ENCODE measurements at places on chromosomes 5 and 9. TPM values are rescaled to one million over a fixed set of nuclear protein-coding genes. Genes with fewer than 3 reads are reported as not detected.

The PCDHB15 gene
- 0.53 TPM for total RNA-seq

The ARAP3 gene
- 14.7 TPM for total RNA-seq

The SLC28A3 gene
- total RNA-seq: not detected

The IFNK gene
- total RNA-seq: not detected

The SPATA9 gene
- total RNA-seq: not detected

The PCDHGA11 gene
- total RNA-seq: 0.36 TPM

The OLFML2A gene
- total RNA-seq: not detected

The C9orf153 gene
- 0.55 TPM for total RNA-seq

The PPP2R2B gene
- total RNA-seq: 3.1 TPM

The IFNA2 gene
- not detected for total RNA-seq

The PCSK5 gene
- 7.9 TPM for total RNA-seq

The CDHR2 gene
- total RNA-seq: 2.9 TPM

The CRB2 gene
- not detected for total RNA-seq

The PCDHA1 gene
- not detected for total RNA-seq

The SLC1A3 gene
- 2.3 TPM for total RNA-seq

The DBN1 gene
- total RNA-seq: 0.99 TPM

DNA sequence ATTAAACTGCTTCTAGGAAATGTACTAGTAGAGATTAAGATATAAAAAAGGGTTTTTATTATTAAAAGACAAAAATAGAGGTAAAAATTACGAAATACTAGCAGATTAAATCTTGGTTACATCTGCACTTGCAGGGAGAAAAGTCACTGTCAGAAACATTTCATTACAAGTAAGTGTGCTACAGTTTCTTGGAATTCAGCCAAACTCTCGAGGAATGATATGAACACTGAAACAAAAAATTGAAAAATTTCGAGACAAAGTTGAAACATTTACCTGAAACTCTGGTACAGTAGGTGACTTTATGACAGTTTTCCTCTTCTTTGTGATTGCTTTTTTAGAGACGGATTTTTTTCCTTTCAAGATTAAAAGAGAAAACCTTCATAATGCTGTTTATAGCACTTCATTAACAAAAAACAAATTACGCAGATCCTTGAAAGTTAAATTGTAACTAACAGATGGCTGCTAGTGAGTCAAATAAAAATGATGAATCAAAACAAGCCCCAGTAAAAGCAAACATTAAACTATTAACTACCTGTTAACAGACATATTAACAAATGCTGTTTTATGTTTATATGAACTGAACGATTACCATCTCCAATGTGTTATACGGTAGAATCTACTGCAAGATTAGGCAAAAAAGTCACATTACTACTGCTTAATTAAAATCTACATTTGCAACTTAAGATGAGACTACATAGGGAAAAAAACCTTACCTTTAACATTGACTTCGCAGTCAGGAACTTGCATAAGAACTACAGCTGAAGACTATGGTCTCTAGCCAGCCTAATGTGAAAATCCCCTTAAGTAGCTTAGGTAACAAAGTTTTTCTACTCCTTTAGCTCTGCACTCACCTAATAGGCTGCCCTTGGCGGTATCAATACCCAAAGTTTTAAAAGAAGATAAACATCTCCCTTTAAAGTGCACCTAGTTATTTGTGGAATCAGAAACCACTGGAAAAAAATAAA is 61.4 kb downstream of the RANBP6 start:
- no peak for DNase-seq

GRCh38 chr9:126915281-126915816 is 767 bp downstream of the RALGPS1 start:
- DNase-seq: peak; percentile 63

- no peak for DNase-seq
Observed at GRCh38 chr9:76667521-76667957, 96.7 kb upstream of the PCA3 start.

DNA sequence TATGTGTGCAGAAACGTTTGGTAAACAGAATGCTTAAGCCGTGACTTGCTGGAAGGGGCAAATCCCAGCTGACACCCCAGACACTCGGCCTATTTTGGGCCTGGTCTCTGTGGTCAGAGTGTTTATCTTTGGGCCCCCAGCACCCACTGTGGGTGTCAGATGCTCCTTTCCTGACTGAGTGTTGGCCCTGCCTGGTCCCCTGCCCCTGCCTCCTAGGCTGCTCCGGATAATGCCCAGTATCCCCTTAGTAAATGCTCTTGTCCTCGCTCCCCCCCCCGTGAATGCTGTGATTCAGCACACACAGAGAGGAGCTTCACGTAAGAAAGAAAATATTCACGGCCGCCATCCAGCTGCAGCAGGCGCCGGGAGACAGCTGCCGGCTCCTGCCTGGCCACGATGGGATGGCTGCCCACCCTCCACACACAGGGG is 11.3 kb upstream of the ANGPTL2 start:
- no peak for DNase-seq

DNA sequence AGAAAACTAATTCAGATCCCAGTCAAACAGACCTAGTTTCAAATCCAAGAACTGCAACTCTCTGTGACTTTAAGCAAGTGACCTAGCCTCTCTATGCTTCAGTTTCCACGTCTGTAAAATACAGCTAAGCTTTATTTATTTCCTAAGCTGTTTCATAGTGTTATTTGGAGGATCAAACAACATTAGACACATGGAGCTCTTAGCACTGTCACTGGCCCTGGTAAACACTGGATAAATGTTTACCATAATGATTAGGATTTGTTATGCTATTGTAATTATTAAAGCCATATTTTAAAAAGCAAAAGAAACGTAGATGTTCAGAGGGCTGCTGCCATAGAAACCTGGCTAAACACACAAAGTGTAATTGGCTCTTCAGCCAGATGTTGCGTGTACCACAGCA is 26.6 kb upstream of the C5orf58 start:
- DNase-seq: no peak

DNA sequence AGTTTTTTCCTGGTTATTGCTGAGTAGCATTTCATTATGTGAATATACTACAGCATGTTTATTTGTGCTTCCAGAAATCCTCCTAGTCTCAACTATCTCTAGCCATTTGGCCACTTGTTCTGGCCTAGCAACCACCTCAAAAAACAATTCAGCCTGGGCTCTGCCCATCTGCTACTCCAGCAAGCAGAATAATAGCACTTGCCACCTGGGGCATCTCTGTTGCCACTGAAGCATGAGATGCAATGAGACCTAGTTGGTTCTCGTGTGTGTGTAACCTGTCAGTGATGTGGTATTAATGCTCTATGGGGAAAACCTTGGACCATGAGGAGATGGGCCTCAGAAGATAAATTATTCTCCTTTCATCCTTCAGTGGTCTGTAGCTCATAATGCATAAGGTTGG is 129.5 kb downstream of the RNF180 start:
- DNase-seq: no peak

- DNase-seq: no peak
Observed at GRCh38 chr5:78076351-78076750, 218.1 kb downstream of the AP3B1 start.

- DNase-seq: no peak
Observed at GRCh38 chr5:40034441-40034840, 609.7 kb upstream of the DAB2 start.

- DNase-seq: no peak
Observed at GRCh38 chr5:122615146-122615545, 159.7 kb upstream of the SNX2 start.

DNA sequence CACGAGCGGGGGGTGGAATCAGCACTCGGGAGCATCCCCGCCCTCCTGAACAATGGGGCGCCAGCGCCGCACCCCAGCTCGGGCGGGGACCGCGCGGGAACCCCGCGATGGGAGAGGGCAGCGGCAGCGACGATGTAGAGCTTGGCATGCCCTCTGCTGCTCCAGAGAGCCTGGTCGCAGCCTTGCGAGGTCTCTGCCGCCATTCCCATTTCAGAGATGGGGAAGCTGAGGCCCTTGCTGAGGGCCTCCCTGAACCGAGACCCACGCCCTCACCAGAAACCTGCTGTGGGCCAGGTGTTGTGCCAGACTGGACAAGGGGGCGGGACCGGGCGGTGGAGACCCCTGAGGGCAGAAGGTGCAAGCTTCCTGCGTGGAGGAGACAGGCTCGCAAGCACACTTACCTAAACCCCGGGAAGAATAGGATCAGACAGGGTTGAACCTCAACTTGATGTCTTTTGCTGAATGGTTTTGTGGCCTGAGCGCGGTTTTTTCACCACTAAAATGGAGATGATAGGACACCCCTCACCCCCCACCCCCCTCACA is 647 bp upstream of the MEGF9 start:
- DNase-seq: no peak

- DNase-seq: no peak
Observed at GRCh38 chr9:136799079-136799853, 3.1 kb downstream of the CCDC183 start.

DNA sequence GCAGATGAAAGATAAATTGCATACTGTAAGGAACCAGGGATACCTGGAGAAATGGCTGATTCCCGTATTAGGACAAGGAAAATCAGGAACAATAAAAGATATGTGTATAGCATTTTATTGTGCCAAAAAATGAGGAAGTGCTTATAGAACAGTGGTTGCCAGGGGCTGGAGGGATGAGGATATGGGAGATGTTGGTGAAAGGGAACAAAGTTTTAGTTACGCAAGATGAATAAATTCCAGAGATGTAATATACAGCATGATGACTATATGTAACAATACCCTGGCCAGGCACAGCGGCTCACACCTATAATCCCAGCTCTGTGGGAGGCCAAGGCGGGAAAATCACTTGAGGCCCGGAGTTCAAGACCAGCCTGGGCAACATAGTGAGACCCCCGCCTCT is 101.8 kb downstream of the CDK5RAP2 start:
- DNase-seq: no peak

GRCh38 chr5:131068893-131069643 is 96.0 kb downstream of the HINT1 start:
- peak; percentile 71 for DNase-seq

DNA sequence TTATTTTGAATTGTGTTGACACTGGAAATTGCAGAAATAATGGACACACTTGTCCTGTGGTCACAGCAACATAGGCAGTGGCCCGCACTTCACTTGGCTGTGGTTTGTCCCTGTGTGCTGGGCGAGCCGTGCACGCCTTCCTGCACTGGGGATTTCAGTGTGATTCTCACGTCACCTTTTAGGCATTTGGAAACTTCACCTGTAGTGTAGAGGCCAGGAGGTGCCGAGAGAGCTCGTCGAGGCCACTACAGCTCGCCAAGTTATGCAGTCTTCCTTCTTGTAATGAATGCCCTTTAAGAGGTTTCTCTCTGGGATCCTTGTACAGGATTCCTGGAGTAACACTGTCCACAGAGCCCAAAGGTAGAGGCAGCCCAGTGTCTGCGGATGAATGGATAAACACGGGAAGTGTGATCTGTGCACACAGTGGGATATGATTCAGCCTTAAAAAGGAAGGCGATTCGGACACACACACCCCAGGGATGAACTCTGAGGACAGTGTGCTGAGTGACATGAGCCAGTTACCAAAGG is 14.7 kb downstream of the TRAF2 start:
- DNase-seq: no peak

GRCh38 chr9:106889061-106889590 is 26.2 kb downstream of the ZNF462 start:
- peak; percentile 17 for DNase-seq

DNA sequence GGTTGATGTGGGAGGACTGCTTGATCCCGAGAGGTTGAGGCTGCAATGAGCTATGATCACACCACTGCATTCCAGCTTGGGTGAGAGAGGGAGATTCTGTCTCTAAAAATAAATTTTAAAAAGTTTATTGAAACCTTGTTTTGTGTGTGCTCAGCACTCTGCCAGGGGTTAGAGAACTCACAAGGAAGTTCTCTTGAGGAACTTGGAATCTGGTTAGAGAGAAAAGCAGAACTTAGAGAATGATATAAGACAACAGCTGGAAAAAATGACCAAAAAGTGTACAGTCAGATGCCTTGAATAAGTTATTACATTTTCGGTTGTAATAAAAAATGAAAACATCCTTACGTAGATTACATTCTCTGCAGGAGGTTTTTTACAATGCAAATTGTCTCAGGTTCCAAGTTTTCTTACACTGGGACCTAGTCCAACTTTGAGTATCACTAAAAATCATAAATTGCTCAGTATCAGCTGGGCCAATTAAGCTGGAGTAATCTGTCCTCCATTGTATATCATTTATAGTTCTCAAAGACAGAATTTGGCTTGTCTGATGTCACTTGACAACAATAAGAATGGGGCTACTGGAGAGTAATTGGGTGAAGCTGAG is 21.7 kb upstream of the TENT2 start:
- no peak for DNase-seq

GRCh38 chr5:138824924-138825863 is 49.9 kb downstream of the LRRTM2 start:
- DNase-seq: no peak

DNA sequence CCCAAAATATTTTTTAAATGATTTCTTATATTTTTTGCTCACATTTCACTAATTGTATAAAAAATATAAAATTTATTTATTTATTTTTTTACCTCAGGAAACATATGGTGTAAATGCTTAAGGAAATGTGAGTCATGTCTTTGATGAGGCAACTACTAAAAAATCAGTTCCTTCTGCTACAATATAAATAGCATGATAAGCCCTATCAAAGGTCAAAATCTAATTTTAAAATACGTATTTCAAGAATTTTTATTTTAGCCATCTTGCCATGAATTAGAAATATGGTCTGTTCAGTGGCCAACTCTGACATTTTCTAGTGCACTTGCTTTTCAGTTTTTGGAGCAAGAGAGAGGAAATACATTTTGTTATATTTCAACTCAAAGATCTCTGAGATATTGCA is 50.5 kb downstream of the PDE4D start:
- no peak for DNase-seq

- no peak for DNase-seq
Observed at GRCh38 chr5:173866858-173867679, 21.1 kb upstream of the CPEB4 start.

DNA sequence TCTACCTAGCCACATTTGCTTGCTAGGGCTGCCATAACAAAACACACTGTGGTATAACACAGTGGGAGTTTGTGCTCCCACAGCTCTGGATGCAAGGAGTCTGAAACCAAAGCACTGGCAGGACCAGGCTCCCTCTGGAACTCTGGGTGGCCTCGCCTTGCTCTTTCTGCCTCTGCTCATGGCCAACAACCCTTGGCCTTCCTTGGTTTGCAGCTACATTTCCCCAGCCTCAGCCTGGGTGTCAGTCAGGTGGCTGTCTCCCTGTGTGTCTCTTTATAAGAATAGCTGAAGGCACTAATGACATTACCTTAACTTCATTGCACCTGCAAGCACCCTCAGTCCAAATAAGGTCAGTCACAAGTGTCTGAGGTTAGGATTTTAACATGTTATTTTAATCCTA is 101.0 kb upstream of the IRX2 start:
- no peak for DNase-seq

- DNase-seq: no peak
Observed at GRCh38 chr9:114225561-114226212, 70.3 kb downstream of the COL27A1 start.

DNA sequence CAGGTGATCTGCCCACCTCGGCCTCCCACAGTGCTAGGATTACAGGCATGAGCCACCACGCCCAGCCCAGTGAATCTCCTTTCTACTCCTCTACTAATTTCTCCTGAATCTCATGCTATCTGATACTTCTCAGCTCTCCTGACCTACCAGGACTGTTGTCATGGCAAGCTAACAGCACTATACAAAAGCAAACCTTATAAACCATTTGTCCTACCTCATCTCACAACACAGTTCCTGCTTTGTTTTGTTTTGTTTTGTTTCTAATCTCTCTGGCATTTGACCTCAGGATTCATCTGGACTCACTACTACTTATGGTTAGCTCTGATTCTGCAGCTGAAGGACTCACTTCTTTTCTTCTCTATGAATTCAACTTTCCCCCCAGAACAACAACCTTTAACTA is 734.8 kb downstream of the TLE1 start:
- no peak for DNase-seq

GRCh38 chr9:105127863-105128220 is 116.6 kb upstream of the SLC44A1 start:
- DNase-seq: peak; percentile 90
